ENCODE measurements at places on chromosomes 16 and 17.

DNA sequence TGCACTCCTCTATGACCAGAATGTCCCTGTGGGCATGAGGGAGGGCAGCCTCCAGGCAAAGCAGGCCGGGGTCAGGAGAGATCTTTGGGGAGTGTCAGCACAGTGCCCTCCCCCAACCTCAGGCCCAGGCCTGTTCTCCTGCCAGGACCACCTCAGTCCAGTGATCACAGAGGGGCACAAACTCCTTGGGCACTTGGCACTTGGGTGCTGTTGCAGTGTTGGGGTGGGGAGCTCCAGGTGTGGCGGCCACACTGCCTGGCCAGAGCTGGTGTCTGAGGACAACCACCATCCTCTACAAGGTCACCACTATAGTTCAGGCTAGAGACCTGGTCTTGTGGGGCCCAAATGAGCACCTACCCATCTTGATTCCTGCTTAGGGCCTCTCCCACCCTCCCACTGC, 37.2 kb downstream of the SMPD3 start:
- DNase-seq, result no peak

DNA sequence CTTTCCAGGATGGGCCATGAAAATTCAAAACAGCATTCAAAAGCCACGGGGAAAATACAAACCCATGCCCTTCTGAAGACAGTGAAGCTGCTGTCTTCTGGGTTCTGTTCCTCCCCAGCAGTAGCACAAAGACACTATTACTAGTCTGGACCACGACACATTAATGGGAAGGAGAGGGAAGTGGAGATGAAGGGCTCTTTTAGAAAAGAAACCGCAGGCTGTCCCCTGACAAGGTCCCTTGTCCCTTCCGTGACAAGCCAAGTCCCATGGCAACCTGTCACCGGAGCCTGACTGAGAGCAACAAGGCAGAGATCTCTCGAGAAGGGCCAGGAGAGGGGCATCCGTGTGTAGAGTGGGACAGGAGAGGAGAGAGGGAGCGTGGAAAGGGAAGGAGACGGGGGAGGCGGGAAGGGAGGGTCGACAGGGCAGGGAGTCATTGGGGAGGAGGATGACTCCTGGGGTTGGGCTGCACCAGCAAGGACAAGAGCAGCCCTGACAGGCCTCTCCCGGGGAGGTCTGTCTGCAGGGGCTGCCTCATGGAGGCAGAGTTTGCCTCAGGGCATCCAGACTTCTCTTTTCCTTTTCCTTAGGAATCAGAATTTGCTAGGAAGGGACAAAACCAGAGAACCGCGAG, 436.2 kb downstream of the SLC39A11 start:
- DNase-seq, result no peak

- no peak for DNase-seq
Observed at GRCh38 chr16:24493821-24494220, 45.5 kb upstream of the RBBP6 start.

DNA sequence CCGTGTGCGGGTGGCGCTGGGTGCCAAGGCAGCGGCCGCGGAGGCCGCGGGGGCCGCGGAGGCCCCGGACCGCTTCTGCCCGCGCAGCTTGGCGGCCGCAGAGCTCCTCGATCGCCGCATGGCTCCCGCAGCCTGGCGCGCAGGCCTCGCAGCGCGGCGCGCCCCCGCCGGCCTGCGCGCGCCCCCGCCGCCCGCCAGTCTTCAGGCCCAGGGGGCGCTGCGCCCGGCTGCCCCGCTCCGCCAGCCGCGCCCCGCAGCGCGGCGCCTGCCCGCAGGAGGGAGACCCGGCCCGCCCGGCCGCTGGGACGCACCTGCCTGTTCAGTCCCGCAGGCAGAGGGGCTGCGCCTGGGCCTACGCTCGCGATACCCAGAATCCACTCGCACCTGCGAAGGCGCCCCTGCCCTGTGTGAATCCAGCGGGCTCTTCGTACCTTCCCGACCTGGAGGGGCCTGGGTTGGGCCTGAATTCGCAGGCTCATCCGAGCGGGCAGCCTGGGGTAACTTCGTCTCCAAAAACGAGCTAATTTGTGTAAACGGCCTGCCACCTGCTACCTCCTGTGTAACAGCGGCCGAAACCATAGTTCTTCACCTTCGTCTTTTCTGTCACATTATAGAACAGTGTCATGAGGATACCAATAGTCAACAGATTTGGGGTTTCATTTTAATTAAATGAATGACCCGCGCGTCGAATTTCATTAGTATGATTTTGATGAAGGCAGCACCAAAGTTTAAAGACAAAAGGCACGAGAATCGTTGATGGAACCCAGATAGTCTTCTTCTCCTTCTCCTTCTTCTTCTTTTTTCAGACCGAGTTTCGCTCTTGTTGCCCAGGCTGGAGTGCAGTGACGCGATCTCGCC, at the start of gene CENPV:
Gene CENPV, minus strand, starts transcription at position 153 of the 858 bp plus-strand sequence. Its CDS starts 33 bp downstream, at position 120.
- DNase-seq, result no peak

DNA sequence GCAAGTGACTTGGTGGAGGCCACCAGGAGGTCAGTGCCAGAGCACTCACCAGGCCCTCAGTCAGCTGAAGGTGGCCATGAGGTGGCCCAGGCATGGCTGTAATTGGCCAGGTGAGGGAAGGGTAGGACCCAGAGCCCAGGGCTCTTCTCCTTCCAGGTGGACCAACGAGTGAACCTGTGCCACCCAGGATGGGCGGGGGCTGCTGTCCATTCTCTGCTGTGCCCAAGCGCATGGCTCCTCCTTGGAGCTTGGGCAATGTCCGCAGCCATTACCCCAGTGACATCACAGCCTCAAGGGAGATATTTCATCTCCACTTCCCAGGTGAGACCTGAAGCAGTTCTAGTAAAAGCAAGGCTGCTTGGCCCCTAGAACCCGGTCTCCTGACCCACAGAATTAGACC, 303.0 kb upstream of the FOXF1 start:
- DNase-seq, result no peak

- no peak for DNase-seq
Observed at GRCh38 chr16:31427441-31428278, 500 bp downstream of the COX6A2 start.

- no peak for DNase-seq
Observed at GRCh38 chr17:13702266-13702665, 100.5 kb upstream of the HS3ST3A1 start.

Data from HS-27A (cell line).